Bone marrow (tissue), 2 donors: ENCODE measurements at places on chromosomes 6 and 20.

- no peak for DNase-seq
These were observed 179.1 kb downstream of the NFATC2 start for GRCh38 chr20:51363378-51363777.

- no peak for DNase-seq
These were observed 4.1 kb upstream of the SIRPG start for GRCh38 chr20:1661542-1662299.

DNA sequence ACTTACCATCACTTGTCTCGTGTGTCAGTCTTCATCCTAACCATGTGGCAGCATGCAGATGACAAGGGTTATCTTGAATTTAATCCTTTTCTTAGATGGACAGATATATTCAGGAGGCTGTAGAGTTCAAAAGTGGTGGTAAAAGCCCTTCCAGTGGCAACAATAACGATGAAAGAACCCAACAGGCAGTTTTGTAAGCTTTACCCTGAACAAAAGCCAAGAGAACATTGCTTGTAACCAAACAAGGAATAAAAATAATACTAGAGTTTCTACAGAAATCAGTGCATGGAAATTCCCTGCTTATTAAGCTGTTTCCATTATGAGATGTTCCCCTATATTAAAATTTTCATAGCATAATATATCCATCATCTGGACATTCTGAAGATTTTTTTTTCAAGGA is 69.7 kb downstream of the PDE7B start:
- no peak for DNase-seq

DNA sequence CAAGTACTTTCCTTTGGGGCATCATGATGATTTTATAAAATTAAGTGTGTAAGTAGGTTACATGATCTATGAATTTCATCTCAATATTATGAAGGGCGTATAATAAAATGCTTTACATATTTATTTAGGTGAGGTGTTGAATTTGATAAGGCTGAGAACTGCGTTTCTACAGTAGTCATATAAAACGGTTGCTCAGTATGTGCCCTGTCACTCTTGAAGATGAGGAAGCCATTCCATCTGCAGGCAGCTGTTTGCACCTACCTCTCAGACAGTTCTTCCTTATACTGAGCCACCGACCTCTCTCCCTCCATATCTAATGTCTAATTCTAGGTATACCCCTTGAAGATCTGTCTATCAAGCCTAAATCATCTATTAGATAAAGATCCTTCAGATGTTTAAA is 16.1 kb downstream of the NCOA7 start:
- DNase-seq: no peak

DNA sequence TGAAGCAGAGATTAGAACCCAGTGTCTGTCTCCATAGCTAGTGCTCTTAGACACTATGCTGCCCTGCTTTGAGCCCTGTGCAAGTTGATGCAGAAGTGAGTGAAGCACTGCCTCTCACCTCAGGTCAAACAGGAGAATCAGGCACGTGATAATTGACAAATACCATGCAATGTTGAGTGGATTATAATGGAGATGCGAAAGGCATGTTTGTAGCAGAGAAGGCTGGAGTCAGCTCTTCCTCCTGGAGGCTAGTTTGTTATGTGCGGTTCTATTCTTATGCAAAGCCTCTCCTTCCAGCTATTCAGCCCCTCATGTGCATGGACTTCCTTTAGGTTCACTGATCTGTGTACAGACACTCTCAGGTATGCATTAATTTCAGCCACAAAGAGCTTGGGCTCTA is 108.5 kb downstream of the MANEA start:
- DNase-seq: no peak

DNA sequence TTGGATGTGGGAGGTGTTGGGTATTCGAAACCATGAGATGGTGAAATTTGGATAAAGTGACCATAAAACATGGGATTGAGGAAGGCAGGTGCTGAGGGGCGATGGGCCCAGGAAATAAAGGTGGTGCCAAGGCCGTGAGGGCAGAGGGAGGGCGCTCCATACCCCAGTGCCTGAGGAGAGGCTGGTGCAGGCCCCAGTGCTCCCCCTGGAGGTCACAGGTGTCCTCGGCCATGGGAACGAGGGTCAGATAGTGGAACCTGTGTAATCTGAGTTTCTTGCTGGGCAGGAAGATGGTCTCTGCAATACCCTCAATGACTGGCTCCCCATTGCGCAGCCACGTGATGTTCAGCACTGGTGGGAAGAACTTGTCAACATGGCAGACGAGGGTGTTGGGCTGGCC is 16.2 kb downstream of the HLA-DPB1 start:
- DNase-seq: no peak

- DNase-seq: no peak
These were observed 20.2 kb downstream of the HEBP2 start for GRCh38 chr6:138424004-138424904.

- no peak for DNase-seq
These were observed 60.2 kb upstream of the L3MBTL3 start for GRCh38 chr6:129957941-129958898.
